Esophagus squamous epithelium (tissue), 5 donors: ENCODE measurements at places on chromosomes 7 and 10. TPM values are rescaled to one million over a fixed set of nuclear protein-coding genes. Genes with fewer than 3 reads are reported as not detected.
A peak's percentile ranks its signal among the peaks of the same experiment; 100 is the strongest.

DNA sequence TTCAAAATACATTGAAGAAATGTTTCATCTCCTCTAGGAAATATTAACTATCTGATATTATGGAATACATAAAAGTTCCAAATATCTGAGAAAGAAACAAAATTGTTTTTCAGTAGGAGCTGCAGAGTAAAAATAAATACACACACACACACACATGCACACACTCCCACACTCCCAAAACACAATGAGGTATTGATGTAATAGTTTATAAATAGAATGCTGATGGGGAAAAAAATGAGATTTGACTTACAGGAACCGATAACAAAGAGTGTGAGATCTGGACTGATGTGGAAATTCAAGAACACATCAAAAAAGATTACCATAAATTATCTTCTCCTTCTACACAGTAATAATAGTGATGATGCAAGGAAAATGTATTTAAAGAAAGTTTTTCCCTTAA lies 438.0 kb upstream of the CELF2 start:
- no peak overlapping the region for H3K27ac ChIP-seq
- no peak for DNase-seq
- no peaks in the 10 kb centered on the region for H3K4me1 ChIP-seq
- H3K27me3 ChIP-seq = no peaks in the 10 kb centered on the region

GRCh38 chr10:55446441-55447002 lies 645.5 kb upstream of the PCDH15 start:
- H3K27ac ChIP-seq = no peak overlapping the region
- H3K36me3 ChIP-seq = no peaks in the 10 kb centered on the region
- no peak overlapping the region for H3K4me3 ChIP-seq
- H3K27me3 ChIP-seq = no peaks in the 10 kb centered on the region
- H3K4me1 ChIP-seq = no peaks in the 10 kb centered on the region
- no peak for DNase-seq

- H3K4me3 ChIP-seq = no peak overlapping the region
- no peak overlapping the region for H3K27ac ChIP-seq
- no peaks in the 10 kb centered on the region for H3K27me3 ChIP-seq
- no peak for DNase-seq
- H3K36me3 ChIP-seq = no peaks in the 10 kb centered on the region
- no peaks in the 10 kb centered on the region for H3K4me1 ChIP-seq
Measured at GRCh38 chr7:120695848-120696247, 162.1 kb downstream of the TSPAN12 start.

DNA sequence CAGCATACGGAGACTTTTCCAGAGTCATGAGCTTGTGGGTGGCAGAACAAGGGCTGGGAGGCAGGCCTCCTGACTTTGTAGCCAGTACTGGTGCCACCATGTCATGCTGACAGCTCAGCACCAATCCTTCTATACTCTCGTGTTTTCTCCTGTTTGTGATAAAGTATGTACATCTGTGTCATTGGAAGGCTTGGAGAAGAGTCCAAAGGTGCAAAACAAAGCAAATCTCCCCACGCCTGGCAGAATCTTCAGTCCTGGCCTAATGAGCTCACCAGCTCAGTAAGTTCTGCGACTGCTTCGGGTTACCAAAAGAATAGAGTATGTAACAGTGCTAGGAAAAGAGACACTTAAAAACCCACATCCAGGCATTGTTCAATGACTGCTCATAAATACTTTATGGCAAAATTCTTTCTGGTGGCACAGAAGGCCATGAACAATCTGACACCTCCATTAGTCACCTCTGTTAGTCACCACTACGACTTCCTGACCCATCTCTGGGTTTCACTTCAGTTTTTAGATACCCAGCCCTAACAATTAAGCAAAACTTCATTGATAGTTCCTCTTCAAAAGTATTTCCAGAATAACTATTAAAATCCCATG lies 24.5 kb downstream of the STEAP1 start:
- no peaks in the 10 kb centered on the region for H3K27me3 ChIP-seq
- H3K4me1 ChIP-seq = no peaks in the 10 kb centered on the region
- H3K27ac ChIP-seq = peak overlapping the region; percentile 30
- no peak for DNase-seq
- H3K36me3 ChIP-seq = no peaks in the 10 kb centered on the region

DNA sequence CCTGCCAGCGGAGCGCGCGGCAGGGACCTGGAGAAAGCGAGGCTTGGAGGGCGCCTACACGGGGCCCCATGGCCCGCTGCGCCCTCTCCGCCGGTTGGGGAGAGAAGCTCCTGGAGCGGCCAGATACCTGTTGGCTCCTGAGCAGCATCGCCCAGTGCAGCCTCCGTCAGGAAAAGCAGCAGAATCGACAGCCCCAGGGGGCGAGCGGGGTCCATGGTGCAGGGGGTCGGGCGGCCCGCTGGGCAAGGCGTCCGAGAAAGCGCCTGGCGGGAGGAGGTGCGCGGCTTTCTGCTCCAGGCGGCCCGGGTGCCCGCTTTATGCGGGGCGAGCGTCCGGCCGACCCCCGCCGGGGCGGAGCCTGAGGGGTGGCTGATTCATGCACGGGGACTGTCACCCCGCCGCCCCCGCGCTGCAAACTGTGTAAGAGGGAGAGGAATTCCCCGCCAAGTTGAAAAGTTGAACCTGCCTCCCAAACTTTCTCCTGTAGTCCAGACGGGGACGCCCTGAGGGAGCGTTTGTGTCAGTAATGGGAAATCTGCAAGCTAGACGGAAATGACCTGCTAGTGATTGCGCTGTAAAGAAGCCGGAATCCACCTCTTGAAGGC lies at the start of gene TFPI2:
TSS of gene TFPI2 (minus strand) at position 290 of the 605 bp plus-strand sequence. CDS start at position 215, 75 bp downstream.
- no peaks in the 10 kb centered on the region for H3K4me1 ChIP-seq
- H3K36me3 ChIP-seq = no peaks in the 10 kb centered on the region
- H3K27me3 ChIP-seq = no peaks in the 10 kb centered on the region

The NUPR2 gene
- not detected for total RNA-seq

The ERV3-1 gene
- 15.4 TPM for total RNA-seq
